ENCODE measurements at places on chromosomes 16 and 17.

- no peak for DNase-seq
These were observed 4.0 kb downstream of the MAFG start for GRCh38 chr17:81923302-81924260.

DNA sequence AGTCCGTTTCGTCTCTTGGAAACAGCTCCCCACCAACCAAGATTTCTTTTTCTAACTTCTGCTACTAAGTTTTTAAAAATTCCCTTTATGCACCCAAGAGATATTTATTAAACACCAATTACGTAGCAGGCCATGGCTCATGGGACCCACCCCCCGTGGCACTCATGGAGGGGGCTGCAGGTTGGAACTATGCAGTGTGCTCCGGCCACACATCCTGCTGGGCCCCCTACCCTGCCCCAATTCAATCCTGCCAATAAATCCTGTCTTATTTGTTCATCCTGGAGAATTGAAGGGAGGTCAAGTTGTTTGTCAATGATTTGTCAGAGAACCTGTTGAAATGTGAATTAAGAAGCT is 48.2 kb downstream of the IL21R start:
- DNase-seq, result no peak

GRCh38 chr17:81152288-81152828 is 12.9 kb upstream of the PVALEF start:
- no peak for DNase-seq

DNA sequence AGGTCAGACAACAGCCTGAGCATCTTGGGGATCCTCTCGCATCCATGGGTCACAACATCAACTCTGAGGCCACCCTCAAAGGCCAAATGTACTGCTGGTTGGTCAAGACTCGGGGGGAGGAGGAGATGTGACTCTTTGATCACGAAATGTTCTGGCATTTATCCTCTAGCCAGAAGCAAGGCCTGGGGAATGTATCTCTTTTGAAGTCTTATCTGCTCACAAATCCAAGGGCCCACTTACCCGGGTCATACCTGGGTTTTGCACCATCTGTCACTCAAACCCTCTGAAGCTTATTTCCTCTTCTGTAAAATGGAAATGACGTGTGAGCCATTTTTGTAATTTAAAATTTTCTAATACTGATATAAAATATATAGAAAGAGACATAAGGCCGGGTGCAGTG is 13.2 kb downstream of the CA7 start:
- no peak for DNase-seq

DNA sequence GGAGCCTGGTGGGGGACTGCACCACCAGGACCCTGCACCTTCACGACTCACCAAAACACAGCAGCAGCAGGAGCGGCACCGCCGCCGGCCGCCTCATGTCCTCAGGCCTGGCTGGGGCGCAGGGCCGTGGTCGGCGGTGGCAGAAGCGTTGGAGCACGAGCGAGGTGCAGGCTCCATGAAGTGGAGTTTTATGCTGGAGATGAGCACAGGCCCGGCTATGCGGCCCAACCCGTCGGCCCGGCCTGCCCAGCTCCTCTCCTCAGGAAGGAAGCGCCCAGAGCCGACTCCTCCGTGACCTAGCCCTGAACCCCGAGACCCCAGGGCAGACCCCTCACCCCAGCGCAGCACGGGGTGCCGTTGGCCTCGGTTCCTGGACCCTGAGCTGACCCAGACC is at the start of gene PRSS27:
Gene PRSS27, minus strand, starts transcription at position 161 of the 394 bp plus-strand sequence. Its CDS starts 64 bp downstream, at position 97.
- no peak for DNase-seq

DNA sequence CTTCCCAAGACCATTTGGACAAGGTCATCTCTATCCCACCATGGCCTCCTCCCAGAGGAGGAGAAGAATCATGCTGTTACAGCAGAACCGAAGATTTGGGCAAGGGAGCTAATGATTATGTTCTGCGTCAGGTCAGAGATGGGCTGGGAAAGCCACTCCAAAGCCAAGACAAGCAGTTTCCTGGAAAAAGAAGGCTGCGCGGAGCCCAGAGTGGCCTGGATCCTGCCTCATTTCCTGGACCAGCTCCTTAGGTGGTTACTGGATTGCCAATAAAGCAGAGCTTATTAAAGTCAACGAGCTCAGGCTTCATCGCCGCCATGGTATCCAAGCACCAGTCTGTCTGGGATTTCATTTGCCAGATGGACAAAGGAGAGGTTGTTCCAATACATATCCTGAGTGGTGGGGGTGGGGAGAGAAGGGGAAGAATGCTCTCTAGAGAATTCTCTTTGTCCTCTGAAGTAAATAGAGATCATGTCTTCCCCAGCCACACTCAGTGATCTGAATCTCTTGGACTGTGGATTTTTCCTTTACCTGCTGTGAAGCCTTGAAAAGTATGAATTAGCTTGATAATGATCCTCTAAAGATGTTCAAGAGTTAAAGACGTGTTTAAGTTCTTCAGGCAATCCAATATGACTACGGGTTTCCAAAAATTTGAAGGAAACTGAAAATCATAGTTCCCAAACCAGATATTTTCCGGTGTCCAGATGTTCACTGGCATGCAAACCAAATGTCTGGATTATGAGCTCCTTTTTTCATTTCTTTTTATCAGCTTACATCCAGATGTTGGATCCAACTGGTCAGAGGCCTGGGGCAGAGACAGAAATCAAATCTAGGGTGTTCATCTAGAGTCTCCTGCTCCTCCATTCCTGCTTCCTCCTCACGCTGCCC is 17.7 kb downstream of the PRAC1 start:
- DNase-seq, result no peak

- peak; percentile 57 for DNase-seq
These were observed 5.9 kb downstream of the DPEP2 start for GRCh38 chr16:67993207-67994039.

- no peak for DNase-seq
These were observed 12.1 kb upstream of the TBX21 start for GRCh38 chr17:47720754-47721533.

DNA sequence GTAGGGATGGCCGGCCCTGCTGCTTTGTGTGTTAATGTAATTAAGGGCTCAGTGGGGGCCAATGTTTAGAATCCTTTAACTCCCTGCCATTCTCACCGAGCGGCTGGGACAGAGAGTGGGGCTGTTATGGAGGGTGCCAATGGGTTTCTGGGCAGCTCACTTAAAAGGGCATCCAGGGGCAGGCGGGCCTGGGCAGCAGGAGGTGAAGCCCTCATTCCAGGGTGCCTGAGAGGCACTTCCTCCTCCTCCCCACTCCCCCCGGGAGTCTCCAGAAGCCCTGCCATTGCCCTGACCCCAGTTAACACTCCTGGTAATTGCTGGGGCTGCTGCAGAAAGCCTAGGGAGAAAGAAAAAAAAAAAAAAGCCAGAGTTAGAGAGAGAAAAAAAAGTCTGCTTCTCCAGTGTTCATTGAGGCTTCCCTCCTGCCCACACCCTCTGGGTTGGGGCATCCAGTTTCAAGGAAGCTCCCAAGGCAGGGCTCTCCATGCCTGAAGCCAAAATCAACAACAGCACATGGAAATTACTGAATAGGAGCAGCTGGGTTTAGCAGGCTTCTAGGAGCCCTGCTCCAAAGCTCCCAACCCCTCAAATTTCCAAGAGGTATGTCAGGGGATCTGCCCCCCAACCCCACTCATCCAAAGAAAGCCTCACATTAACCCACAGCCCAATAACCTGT is 28.0 kb downstream of the CUEDC1 start:
- DNase-seq, result no peak

GRCh38 chr16:88499836-88500251 is 46.8 kb downstream of the ZFPM1 start:
- no peak for DNase-seq

- DNase-seq, result no peak
These were observed 956.3 kb upstream of the SOX9 start for GRCh38 chr17:71164561-71164960.

DNA sequence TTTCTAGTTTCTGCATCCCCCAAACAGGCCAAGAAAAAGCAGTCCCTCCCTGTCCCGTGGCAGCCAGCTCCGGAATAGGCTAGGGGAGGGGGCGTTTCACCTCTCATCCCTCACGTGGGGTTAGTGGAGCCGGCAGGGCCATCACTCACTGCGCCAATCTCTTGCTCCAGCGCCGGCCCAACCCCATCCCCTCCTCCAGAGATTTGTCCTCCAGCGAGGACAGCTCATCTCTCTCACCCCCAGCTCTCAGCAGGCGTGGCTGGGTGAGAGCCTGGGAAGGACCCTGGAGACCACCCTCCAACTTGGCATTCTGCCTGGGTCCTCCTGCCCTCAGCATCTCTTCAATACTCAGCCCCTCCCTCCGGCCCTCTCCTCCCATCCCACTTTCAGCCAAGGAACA is 74.1 kb downstream of the TMEM132E start:
- no peak for DNase-seq

DNA sequence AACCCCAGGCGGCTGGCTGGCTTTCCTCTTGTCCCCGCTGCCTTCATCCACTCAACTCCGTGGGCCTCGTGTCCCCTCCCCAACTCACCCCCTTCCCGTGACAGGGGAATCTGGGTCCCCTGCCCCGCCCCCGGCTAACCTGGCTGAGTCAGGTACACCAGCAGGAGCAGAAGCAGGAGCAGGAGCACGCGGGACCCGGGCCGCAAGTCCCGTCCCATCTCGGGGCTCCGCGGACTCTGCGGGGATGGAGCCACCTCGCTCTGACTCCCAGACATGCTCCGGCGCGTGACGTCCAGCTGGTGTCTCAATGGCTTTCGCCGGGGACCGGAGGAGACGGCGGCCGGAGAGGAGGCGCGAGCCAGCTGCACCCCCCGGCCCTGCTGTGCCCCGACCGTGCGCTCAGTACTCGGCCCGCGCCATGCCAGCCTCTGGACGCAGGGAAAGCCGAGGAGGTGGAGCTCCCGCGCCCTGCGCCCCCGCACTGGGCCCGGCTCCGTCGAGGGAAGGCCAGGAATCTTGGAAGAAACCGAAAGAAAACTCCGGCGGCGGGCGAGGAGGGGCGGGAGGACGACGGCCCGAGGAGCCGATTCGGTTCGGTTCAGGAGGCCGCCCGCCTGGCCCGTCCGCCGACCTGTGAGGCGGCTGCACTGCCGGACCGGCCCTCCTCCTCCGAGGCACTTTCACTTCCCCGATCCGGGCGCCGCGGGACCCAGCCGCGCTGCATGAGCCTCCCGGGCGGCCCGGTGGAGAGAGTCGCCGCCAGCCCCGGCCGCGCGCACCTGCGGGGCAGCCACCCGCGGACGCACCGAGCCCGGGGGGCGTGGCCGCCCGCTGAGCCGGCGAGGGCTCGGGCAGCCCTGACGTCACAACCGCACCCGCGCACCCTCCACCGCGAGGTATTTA is at the start of the genes CXCL16 and ZMYND15:
Gene CXCL16, minus strand, starts transcription at position 807 of the 903 bp plus-strand sequence. Its CDS starts 589 bp downstream, at position 218.
Gene ZMYND15, plus strand, starts transcription at position 712 of the 903 bp plus-strand sequence. CDS start 716 bp downstream, outside the sequence.
- no peak for DNase-seq

DNA sequence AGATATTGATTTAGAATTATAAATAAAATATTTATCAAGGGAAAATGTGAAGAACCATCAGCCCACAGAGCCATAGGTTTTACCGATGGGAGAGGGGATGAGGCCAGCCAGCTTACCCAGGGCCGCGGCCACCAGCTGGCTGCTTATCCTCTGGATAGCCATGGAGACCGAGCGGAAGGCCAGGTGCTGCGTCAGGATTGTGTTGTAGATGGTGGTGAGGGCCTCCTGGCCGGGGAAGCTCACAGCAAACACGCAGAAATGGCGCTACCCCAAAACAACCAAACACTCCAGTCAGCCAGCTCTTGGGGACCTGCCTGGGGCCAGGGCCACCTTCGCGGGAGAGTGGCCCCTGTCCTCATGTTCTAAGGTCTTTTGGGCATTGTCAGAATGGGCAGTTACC is 97.8 kb downstream of the DNAH17 start:
- DNase-seq, result no peak

DNA sequence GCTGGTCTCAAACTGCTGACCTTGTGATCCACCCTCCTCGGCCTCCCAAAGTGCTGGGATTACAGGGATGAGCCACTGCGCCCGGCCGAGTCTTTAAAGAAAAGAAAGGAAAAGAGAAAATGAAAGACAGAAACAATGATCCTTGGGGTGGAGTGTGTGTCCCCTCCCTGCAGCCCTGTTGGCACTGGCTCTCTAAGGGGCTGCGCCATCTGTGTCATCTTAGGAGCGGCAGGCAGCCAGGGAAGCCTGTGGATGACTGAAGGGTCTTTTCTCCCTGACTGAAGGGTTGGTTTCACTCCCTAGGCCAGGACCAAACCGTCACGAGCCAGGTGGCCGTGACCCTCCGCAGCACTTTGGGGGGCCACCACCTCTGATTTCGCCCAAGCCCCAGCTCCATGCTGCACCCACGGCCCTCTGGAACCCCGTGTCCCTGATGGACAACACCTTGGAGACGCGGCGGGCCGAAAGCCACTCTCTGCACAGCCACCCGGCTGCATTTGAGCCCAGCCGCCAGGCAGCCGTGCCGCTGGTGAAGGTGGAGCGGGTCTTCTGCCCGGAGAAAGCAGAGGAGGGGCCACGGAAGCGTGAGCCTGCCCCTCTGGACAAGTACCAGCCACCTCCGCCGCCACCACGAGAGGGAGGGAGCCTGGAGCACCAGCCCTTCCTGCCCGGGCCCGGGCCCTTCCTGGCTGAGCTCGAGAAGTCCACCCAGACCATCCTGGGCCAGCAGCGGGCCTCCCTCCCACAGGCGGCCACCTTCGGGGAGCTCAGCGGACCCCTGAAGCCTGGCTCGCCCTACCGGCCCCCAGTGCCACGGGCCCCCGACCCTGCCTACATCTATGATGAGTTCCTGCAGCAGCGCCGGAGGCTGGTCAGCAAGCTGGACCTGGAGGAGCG is 27.7 kb downstream of the GINS2 start:
- no peak for DNase-seq

DNA sequence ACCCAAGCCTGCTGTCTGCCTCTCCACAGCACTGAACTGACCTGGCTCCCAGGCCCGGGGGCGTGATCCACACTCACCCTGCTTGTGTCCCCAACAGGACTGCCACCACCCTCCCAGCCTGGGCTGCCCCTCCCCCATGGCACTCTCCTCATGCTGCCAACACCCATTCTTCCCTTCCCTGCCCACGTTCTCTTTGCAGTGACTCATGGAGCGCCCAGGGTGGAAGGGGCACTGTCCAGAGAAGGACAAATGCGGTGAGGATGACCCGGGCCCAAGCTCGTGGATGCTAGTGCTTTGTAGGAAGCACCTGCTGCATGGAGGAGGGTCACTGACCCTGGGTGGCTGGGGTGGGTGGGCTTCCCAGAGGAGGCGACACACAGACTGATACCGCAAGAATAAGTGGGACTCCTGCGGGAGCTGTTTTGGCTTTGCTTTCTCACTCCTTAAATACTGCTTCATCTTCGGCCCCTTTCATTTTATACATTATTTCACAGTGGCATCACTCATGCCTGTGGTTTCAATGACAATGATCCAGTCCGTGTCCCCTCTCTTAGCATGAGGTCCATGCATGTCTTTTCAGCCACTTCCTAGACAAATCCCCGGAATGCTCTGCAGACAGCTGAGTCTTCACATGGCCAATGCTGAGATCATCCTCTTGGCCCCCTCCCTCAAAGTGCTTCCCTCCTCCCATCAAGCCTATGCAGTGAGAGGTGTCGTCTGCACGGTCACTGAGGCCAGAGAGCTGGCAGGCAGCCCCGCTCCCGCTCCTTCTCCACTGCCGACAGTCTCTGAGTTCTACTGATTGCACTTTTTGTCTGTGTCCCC is 17.6 kb downstream of the CDK5R1 start:
- DNase-seq, result no peak
